ENCODE measurements at places on chromosomes 3 and 15.

DNA sequence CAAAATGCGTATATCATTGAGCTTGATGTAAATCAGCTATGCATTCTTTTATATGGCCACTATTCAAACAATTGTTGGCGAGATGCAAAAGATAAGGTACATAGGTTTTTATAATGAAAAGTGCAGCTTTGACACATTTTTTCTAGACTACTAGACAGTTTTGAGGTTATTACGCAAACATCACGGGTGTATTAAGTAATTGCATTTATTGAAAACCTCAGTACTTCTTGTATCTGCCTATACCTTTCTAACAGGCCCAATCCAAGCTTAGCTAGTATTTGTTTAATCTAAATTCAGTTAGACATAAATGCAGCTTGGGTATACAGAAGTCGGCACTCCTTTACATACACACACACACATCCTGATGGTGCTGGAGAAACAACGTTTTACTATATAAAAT lies 2.7 kb downstream of the SPESP1 start:
- DNase-seq, result no peak

DNA sequence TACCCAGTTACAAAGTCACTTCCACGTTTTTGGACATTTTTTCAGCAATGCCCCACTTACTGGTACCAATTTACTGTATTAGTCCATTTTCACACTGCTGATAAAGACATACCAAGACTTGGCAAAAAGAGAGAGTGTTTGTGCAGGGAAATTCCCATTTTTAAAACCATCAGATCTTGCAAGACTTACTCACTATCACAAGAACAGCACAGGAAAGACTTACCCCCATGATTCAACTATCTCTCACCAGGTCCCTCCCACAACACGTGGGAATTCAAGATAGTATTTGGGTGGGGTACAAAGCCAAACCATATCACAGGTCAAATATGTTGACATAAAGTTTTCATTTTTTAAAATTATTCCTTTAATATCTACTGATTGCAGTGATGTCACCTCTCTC lies 16.2 kb upstream of the ABI3BP start:
- no peak for DNase-seq

DNA sequence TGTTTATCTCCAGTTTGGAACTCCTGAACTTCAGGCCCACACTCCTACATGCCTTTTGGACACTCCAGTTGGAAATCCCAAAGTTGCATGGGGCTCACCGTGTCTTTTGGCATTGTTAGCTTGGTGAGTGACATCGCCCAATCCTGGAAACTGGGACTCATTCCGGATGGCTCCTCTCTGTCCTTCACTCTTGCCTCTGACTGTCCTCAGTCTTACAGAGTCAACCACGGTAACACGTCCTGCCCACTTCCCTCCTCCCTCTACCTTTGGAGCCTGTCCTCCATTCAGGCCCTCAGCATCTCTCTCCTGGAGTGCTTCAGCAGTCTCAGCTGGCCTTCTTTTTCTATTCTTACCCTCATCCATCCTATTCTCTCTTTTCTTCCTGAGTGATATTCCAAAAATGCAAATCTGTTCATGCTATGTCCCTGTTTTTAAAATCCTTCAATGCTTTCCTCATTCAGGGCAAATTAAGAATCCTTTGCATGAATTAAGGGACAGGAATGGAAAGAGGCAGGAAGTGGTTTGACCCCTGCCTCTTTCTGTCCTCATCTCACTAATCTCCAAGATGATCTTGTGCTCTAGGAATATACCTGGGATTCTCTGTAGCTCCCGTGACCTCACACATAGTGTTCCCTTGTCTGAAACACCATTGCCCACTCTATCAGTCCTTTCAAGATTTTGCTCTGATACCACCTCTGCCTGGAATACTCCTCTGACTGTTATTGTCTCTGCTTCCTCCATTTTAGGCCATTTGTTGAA lies 42.5 kb downstream of the LPP start:
- no peak for DNase-seq

DNA sequence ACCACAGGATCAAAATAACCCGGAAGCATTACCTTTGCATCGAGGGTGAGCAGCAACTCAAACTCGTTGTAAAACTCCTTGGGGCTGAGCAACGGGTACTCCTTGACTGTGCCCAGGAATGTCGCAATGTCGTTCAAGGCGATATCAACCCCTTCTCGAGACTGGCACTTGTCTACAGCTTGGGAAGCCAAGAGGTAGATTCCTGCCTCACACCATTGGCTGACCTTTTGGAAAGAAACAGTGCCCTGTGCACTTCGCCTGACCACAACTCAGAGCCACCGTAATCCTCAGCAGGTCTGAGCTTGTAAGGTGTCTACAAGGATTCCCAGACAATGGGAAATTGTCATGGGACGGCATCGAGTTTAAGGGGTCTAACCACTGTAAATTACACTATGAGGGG lies 43.9 kb downstream of the B3GNT5 start:
- no peak for DNase-seq

- DNase-seq, result no peak
These were observed 24.9 kb downstream of the SIAH2 start for GRCh38 chr3:150737874-150738679.

DNA sequence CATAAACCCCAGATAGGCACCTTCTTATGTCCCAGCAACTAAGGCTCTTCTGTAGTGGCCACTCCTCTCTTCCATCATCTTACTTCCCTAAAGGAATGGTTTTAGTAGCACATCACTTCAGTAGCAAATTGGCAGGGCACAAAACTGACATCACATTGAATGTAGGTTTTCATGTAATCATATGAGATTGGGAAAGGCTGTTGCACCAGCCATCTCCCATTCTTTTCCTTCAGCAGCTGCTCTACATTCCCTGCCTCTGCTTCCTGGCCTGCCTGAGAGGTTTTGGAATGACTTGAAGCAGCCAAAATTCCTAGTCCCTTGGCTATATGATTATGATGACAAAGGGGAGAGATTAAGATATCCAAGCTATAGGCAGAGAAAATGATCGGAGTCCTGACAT lies 36.5 kb downstream of the NSUN3 start:
- DNase-seq, result no peak

DNA sequence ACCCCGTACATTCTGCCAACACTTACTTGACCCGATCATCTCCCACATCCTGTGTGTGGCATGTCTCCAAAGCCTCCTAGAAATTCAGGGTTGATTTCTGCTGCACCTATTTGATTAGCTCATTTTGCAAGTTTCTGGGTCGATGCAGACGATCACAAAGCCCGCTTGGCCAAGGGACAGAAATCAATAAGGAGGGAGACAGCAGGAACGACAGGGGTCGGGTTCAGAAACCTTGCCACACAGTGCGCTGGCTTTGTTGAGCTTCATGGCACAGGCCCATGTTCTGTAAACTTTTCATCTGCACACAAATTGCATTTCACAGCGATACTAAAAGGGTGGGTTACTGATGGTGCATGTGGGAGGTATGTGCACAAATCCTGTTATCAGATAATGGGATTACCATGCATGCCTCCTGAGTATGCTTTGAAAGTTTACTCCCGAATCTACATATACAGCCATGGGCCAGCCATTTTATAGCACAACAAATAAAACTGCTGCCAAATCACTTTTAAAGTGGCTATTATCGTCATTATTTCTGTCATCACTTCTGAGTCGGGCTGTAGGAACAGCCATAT lies 95.9 kb upstream of the ATP11B start:
- DNase-seq, result no peak

DNA sequence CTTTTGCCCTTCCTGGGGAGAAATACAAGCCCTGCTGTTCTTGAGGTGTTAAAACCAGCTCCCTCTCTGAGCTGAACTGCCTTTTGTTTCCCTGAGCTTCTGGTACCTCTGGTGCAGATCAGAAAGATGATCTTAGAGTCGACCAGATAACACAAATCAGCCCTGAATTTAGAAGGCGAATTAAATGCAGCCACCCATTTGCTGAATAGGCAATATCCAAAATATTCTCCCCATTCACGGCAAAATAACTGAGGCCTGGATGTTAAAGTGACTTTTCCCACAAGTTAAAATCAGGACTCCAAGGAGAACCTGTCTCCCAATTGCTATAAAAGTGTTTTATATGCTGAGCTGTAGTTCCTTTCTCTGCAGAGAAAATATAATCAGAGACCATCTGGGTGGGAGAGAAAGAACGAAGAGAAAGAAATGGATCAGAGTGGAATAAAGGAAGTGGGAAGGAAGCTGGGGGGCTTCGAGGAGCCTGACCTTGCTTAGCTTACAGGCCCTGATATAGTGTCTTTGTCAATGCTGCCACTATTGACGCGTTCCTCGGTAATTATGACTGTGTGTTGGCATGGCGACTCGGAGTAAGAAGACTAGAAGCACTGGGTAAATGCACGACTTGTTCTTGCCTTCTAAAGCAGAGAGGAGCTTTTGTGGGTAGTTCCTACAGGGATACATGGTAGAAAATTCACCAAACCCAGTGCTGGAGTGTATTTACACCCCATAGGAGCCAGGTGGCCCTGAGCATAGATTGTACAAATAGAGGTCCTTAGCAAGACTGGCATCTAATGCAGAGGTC lies 47.5 kb upstream of the POLG start:
- no peak for DNase-seq

GRCh38 chr3:194935632-194936470 lies 250.2 kb downstream of the FAM43A start:
- DNase-seq, result no peak
